ENCODE measurements at places on chromosomes 16 and 17.
A peak's percentile ranks its signal among the peaks of the same experiment; 100 is the strongest.

DNA sequence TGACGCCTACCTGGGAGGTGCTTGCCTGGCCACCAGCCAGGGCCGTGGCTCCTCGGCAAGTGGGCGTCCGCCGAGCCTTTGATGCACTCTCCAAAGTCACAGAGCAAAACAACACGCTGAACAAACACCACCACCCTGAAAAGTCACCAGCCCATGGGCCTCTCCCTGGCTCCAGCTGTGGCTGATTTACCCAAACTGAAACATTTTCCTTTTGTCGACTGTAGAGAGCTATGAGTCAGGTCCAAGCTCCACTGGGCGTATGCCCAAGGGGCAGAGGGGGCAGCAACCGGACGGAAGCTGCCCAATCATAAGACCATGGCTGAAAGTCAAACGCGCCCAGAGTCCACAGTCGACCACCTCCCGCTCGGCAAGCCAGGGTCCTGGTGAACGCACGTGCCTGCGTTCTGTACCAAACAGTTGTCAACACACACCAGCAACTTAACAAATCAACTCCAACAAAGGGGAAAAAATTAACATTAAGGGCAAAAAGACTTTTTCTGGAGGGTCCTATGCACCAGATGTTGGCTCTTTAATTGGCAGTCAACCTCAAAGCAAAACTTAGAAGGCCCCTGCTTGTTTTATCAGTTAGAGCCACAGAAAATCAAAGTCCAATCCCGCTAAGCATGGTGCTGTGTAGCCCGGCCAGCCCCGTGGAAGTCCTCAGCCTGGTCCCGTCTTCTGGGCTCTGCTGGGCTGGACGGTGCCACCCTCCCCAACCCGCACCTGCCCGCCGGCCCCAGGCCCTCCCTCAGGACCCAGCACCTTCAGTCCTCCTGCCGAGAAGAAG lies 47.3 kb downstream of the TBC1D16 start:
- peaks cover 7% of the 10 kb centered on the region for H3K27me3 ChIP-seq
- DNase-seq, result no peak
- H3K27ac ChIP-seq, result no peak overlapping the region

- H3K4me1 ChIP-seq, result no peaks in the 10 kb centered on the region
- H3K36me3 ChIP-seq, result peaks cover 14% of the 10 kb centered on the region
- no peak overlapping the region for H3K4me3 ChIP-seq
- peaks cover 2% of the 10 kb centered on the region for H3K27me3 ChIP-seq
- no peak for DNase-seq
Measured at GRCh38 chr16:69906838-69907401, 44.2 kb upstream of the CLEC18A start.

- H3K4me3 ChIP-seq, result peak overlapping the region; percentile 20
- peaks cover 82% of the 10 kb centered on the region for H3K27me3 ChIP-seq
- peaks cover 36% of the 10 kb centered on the region for H3K36me3 ChIP-seq
- peaks cover 63% of the 10 kb centered on the region for H3K4me1 ChIP-seq
- peak overlapping the region; percentile 87 for H3K27ac ChIP-seq
- peak; percentile 8 for DNase-seq
Measured at GRCh38 chr17:64503341-64503740, 2.7 kb downstream of the DDX5 start.

GRCh38 chr17:28538296-28538895 lies 14.0 kb downstream of the UNC119 start:
- no peaks in the 10 kb centered on the region for H3K36me3 ChIP-seq
- no peak for DNase-seq
- H3K27me3 ChIP-seq, result no peaks in the 10 kb centered on the region
- H3K4me1 ChIP-seq, result no peaks in the 10 kb centered on the region
- no peak overlapping the region for H3K4me3 ChIP-seq

DNA sequence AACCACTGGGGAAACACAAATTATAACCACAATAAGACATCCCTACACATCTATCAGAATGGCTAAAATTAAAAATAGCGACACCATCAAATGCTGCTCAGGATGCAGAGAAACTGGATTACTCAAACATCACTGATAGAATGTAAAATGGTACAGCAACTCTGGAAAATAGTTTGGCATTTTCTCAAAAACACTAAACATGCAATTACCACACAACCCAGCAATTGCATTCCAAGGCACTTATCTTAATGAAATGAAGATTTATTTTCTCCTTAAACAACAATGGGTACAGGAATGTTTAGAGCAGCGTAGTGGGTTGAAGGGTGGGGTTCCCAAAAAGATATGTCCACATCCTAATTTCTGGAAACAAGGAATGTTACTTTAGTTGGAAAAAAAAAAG lies 309.0 kb upstream of the PMFBP1 start:
- no peak for DNase-seq
- no peak overlapping the region for H3K27ac ChIP-seq
- peaks cover 35% of the 10 kb centered on the region for H3K4me1 ChIP-seq
- no peaks in the 10 kb centered on the region for H3K36me3 ChIP-seq
- no peaks in the 10 kb centered on the region for H3K27me3 ChIP-seq

GRCh38 chr16:2983706-2984136 lies 3.5 kb upstream of the PKMYT1 start:
- peaks cover 3% of the 10 kb centered on the region for H3K27me3 ChIP-seq
- DNase-seq, result peak; percentile 55
- H3K4me1 ChIP-seq, result peaks cover 15% of the 10 kb centered on the region
- no peak overlapping the region for H3K27ac ChIP-seq
- no peaks in the 10 kb centered on the region for H3K36me3 ChIP-seq

GRCh38 chr17:35129154-35129972 lies 7.9 kb downstream of the FNDC8 start:
- no peak overlapping the region for H3K4me3 ChIP-seq
- H3K27me3 ChIP-seq, result no peaks in the 10 kb centered on the region
- H3K27ac ChIP-seq, result no peak overlapping the region
- peaks cover 8% of the 10 kb centered on the region for H3K36me3 ChIP-seq

DNA sequence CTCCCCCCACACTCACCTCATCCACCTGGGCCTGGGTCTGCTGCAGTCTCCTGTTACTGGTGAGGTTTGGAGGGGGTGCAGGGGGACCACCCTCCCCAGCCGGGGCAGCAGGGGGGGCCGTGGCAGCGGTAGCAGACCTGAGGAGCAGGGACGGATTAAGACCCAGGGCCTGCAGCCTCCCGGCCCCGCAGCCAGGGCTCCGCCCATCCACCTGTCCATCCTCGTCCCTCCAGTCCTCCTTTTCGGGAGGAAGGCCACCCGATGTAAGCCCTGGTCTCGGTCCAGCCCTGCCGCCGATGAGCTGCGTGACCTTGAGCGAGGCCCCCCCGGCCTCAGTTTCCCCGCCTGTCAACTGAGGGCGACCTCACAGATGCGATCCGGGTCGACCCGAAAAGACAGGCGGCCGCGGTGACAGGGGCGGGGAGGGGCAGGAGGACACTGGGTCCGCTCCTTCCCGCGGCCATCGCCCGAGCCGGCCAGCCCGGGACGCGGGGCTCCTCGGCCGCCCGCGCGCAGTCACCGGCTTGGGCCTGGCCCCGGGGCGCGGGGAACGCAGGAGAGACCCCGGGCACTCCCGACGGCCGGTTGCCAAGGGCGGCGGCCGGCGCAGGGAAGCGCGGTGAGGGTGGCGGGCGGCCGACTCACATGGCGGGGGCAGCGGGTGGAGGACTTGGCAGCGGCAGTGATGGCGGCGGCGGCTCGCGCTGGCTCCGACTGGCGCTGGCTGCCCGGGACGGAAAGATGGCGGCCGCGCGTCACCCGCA lies at the start of gene VAMP2:
VAMP2 (minus strand) TSS at position 716 of the 764 bp plus-strand sequence; CDS start at position 647, 69 bp downstream.
- H3K4me3 ChIP-seq, result peak within 1 kb of the TSS; percentile 81
- peaks cover 9% of the 10 kb centered on the region for H3K36me3 ChIP-seq
- peaks cover 43% of the 10 kb centered on the region for H3K27me3 ChIP-seq
- peak; percentile 90 for DNase-seq
- peaks cover 64% of the 10 kb centered on the region for H3K4me1 ChIP-seq

GRCh38 chr17:38572669-38573365 lies 32.9 kb downstream of the SRCIN1 start:
- H3K27ac ChIP-seq, result no peak overlapping the region
- peak overlapping the region; percentile 29 for H3K4me3 ChIP-seq
- no peaks in the 10 kb centered on the region for H3K4me1 ChIP-seq
- peaks cover 23% of the 10 kb centered on the region for H3K27me3 ChIP-seq
- H3K36me3 ChIP-seq, result no peaks in the 10 kb centered on the region
- DNase-seq, result no peak

GRCh38 chr16:55846598-55847346 lies 13.9 kb upstream of the CES1 start:
- no peaks in the 10 kb centered on the region for H3K4me1 ChIP-seq
- H3K36me3 ChIP-seq, result no peaks in the 10 kb centered on the region
- H3K27ac ChIP-seq, result no peak overlapping the region
- H3K27me3 ChIP-seq, result peaks cover 2% of the 10 kb centered on the region
- DNase-seq, result no peak

Measured in immature natural killer cell (primary cell).